ENCODE measurements at places on chromosomes 2 and 18.

DNA sequence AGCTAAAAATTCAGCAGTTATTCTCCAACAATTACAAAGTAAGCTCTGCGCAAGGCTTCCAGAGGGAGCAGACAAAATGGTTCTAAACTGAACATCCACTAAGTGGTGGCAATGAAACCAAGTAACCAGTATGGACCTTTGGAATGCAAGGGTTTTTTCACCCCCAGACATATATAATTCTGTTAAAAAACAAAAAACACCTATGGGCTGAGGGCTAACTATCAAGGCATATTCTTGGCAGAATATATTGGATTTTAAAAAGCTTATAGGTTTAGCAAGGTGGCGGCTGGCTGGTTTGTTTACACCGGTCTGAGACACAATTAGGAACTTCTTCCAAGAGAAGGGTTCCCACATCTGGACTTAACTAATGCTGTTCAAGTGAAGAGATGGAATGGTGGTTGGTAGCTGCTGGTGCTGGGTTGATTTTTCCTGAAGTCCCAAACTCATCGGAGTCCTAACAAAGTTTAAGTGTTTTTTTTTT lies 2.8 kb downstream of the ZFP36L2 start:
- DNase-seq, result no peak

- no peak for DNase-seq
These were observed 18.3 kb upstream of the KLHL29 start for GRCh38 chr2:23366720-23367119.

GRCh38 chr2:144233317-144233716 lies 286.6 kb downstream of the ZEB2 start:
- DNase-seq, result peak; percentile 40

DNA sequence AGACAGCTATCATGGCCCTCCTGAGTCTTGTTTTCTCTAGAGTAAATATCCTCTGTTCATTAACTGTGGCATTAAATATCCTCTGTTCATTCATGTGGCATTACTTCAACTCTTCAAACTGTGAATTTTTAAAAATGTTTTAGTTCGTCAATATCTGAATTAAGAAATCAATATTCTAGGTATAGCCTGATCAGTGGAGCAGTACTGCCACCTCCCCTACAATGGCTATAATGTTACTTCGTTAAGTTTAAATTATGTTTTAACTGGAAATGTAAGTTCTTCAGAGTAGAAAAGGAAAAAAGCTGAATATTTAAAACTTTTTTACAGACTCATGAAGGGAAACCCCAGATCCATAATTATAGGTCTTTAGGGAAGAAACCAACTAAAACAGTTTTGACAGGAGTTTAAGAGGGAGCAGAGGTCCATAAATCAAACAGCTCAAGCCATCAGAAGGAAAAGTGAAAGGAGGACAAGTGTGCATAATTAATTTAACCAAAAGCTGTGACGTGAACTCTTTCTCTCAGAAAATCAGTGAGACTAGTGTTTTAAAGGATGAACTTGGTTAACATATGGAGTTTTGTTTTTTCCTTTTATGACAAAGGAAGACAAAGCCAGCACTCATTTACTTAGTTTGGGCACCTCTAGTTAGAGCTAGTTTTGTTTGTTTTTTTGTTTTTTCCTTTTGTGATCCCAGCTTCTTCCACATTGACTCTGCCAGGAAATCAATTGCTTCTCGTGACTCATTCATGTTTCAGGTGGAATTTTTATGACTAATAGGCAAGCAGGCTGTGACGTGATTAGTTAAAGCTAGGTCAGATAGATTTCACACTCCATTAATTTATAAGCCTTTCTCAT lies 44.9 kb downstream of the RBBP8 start:
- DNase-seq, result no peak

DNA sequence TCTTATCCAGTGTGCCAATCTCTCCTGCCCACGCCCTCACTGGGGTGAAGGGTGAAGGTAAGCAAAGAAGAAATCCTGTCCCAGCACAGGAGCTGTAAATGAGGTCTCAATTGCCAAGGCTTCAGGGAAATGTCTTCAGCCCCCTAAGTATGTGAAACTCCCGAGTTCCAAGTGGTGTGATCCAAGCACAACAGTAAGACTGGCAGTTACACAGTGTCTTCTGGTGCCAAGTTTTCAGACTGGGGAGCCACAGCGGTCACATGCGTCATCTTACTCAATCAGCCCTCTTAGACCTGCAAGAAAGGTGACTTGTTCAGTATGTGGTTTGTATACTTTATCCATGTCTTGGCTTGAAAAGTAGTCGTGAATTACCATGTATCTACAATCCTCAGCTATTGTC lies 55.0 kb upstream of the SPRED2 start:
- no peak for DNase-seq

GRCh38 chr2:208083807-208084206 lies 40.5 kb downstream of the CRYGD start:
- DNase-seq, result no peak

Measured in bone marrow (tissue), 2 donors.